ENCODE measurements at places on chromosomes 16 and 17.

- DNase-seq = no peak
These were observed 72.9 kb downstream of the MRM1 start for GRCh38 chr17:36674278-36674650.

GRCh38 chr17:34990921-34991365 is 10.6 kb downstream of the LIG3 start:
- no peak for DNase-seq

- no peak for DNase-seq
These were observed 27.0 kb downstream of the NPTX1 start for GRCh38 chr17:80449194-80449929.

GRCh38 chr17:64259922-64260321 is 3.1 kb downstream of the TEX2 start:
- DNase-seq = no peak

DNA sequence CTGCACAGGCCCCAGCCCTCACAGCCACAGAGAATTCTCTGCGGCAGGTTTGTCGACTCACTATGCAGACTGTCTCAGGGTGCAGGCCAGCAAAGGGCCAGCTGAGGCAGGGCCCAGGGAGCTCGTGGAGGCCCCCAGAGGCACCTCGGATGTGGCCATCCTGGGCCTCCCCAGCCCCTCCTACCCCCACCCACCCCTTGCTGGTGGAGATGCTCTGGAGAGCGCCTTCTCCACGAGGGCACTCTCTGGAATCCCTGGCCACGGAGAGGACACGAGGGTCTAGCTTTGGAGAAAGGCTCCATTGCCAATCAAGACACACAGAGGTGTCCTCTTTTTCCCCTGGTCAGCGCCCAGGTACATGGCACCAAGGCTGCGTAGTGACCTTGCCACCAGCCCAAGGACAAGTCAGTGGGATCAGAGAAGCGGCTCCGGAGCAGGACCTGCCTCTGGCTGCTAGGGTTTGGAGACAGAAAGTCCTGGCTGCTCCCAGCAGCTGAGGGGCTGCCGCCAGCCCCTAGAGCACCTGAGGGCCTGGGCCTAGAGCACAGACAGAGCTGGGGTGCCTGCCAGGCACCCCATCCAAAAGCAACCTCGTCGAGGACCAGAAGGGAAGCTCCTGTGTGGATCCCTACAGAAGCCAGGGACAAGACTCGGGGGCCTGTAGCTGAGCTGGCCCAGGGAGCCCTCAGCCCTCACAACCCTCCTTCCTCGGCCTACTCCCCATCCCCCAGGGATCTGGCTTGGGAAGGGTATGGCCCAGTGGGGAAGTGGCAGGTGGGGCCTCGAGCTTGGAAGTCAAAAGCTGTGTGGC is 18.7 kb downstream of the ARL2BP start:
- no peak for DNase-seq

- DNase-seq = no peak
These were observed 32.8 kb downstream of the GLG1 start for GRCh38 chr16:74574146-74574545.

- DNase-seq = peak; percentile 54
These were observed 6.0 kb upstream of the KCNH6 start for GRCh38 chr17:63516910-63517824.

DNA sequence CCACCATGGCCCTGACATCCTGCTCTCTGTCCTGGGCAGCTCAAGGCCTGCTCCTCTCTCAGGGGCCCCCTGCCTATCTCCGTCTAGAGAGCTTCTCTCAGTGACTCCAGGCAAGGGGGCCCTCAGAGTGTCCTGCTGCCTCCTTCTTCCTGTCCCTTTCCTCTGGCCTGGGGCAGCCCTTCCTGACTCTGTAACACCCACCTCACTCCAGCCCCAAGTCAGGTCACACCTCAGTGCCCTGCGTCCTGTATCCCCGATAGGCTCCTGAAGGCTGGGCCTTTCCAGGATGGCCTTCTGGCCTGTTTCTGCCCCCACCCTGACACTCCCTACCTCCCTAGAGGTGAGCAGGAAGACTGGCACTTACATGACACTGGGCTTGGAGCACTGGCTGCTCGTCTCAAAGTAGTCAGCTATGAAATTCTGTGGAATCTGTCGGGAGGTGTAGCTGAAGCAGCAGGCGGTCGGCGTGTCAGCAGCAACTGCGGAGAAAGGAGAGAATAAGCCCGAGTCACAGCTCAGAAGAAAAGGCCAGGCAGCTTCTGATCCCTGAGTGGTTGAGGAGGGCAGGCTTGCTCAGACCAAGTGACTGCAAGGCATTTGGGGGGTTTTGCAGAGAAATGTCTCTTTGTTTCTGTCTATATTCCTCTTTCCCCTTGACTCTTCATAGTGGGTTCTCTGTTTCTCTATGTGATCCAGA is 976 bp downstream of the CCL3L1 start:
- DNase-seq = no peak

- DNase-seq = no peak
These were observed 253.4 kb upstream of the CNTNAP4 start for GRCh38 chr16:76023835-76024234.

- DNase-seq = no peak
These were observed 674 bp downstream of the C17orf75 start for GRCh38 chr17:32341141-32341856.

DNA sequence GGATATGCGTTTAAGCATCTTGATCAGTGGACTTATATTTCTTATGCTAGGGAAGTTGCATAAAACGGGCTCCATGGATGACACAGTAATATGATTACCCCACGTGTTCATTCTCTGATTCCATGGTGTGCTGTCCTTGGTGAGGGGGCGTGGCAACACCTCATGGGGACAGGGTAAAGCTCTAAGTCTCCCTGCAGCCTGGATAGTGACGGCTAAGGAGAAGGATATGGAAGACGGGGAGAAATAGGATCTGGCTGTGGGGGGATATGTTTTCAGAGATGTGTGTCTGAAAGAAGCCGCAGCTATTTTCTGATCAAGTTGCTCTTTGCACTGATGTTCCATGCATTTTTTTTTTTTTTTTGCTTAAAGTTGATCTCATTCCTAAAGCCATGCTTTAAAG is 84.3 kb downstream of the MARCHF10 start:
- DNase-seq = no peak

GRCh38 chr16:85018529-85019236 is 7.3 kb upstream of the ZDHHC7 start:
- DNase-seq = no peak

GRCh38 chr16:66414891-66415290 is 12.2 kb upstream of the BEAN1 start:
- no peak for DNase-seq

DNA sequence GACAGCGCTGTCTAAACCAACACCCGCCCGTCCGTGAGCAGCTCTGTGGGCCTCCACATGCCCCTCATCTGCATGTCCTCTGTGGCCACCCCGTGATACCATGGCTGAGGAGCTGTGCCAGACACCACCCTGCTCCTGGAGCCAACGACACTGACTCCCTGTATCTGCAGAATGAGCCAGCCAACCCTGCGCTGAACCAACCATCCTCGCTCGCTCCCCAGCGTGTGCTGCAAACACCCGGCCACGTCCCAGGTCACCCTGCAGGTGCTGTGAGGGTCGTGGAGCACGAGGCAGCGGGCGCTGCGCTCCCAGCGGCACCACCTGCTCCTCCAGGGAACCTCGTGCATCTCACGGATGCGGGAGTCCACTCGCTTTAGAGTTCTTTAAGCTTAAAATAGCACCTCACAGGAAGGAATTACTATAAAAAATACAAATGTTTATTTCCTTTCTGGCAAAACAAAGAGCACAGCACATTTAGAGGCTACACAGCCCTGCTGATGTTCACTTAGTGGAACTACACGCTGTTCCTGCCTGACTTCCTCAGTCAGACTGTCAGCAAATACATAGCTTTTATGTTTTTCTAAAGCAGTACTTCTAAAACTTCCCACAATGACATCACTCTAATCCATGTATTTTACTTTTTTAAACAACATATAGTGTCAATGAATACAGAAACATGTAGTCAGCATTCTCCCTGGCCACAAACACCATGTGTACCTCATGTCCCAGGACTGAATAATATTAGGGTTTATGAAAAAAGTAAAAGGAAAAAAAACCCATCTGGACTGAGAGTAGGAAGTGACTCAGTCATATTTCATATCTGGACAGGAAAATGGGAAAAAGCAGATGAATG is 43.5 kb downstream of the MAP1LC3B start:
- no peak for DNase-seq

DNA sequence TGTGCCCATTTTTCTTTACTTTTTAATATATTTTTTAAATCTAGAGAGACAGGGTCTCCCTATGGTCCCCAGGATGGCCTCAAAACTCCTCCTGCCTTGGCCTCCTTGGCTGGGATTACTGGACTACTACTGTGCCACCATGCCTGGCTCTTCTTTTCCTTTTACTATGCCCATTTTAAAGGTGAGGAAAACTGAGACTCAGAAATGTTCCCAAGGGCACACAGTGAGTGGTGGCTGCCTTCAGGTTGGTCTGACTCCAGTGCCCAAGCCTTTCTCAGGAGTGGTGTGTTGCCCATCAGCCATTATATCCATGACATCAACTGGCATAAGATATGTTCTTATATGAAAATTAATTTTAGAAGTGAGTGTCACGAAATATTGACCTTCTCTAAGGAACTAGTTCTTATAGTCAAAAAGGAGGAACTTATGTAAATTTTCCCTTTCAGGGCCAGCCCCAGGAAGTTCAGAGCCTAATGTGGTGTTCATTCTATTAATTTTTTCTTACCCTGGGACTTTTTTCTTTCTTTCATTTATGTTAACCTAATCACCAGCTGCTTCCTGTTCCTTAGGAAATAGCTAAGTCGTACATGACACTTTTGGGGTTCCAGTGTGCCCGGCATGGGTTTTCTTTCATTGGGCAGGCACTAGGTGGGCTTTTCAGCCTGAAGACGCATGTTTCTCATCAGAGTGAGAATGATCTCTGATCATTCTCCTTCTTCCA is 17.9 kb upstream of the SPN start:
- no peak for DNase-seq

- no peak for DNase-seq
These were observed 151.1 kb downstream of the ITFG1 start for GRCh38 chr16:47309581-47310312.

- no peak for DNase-seq
These were observed 1.5 kb upstream of the NQO1 start for GRCh38 chr16:69727916-69728270.

DNA sequence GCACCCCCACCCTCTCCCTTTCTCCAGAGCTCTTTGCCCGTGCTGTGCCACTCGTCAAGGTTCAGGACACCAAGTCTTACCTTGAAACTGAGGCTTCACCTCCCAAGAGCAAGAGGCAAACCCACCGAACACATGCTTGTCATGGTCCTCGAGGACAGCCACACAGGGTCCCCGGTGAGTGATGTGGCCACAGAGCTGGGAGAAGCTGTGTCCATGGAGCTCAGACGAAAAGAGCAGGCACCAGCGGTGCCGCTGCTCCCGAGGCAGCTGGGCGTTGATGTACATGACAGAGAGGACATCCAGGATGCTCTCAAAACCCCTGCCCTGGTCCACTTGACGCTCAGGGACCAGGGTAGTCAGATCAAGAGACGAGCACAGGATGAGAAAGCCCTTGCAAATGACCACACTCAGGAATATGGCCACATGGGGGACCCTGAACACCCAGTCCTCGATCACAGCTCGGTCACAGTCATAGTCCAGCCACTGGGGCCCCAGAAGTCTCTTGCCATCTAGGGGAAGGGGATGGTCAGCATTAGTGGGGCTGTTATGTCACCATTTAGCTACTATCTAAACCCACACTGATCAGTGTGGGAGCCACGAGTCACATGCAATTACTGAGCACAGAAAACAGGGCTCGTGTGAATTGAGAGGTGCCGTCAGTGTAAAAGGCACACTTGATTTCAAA is 17.8 kb downstream of the MEAK7 start:
- no peak for DNase-seq

- no peak for DNase-seq
These were observed 27.8 kb downstream of the PLXDC1 start for GRCh38 chr17:39123627-39124026.

DNA sequence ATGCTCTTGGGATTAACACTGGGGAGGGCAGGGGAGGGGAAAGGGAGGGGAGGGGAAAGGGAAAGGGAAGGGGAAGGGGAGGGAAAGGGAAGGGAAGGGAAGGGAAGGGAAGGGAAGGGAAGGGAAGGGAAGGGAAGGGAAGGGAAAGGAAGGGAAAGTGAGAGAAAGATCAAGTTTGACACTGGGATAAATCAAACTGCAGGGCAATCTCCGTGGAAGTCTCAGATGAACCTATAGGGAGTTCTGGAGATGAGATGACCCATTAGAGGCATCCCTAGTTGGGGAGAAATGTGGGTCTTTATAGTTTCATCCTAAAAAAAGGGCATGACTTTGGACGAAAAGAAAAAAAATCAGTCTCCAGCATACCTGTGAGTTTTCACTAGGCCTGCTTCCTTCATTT is 2.2 kb downstream of the KRTAP4-12 start:
- no peak for DNase-seq

DNA sequence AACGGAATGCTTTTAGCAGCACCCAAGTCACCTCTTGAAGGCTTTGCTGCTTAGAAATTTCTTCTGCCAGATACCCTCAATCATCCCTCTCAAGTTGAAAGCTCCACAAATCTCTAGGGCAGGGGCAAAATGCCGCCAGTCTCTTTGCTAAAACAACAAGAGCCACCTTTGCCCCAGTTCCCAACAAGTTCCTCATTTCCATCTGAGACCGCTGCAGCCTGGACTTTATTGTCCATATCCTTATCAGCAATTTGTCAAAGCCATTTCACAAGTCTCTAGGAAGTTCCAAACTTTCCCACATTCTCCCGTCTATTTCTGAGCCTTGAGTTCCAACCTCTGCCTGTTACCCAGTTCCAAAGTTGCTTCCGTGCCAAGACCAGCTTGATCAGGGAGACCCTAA is 27.4 kb downstream of the TMC6 start:
- no peak for DNase-seq

GRCh38 chr17:7262935-7263800 is 890 bp upstream of the CLDN7 start:
- DNase-seq = no peak

- DNase-seq = no peak
These were observed 5.4 kb downstream of the BANP start for GRCh38 chr16:87956365-87957231.

DNA sequence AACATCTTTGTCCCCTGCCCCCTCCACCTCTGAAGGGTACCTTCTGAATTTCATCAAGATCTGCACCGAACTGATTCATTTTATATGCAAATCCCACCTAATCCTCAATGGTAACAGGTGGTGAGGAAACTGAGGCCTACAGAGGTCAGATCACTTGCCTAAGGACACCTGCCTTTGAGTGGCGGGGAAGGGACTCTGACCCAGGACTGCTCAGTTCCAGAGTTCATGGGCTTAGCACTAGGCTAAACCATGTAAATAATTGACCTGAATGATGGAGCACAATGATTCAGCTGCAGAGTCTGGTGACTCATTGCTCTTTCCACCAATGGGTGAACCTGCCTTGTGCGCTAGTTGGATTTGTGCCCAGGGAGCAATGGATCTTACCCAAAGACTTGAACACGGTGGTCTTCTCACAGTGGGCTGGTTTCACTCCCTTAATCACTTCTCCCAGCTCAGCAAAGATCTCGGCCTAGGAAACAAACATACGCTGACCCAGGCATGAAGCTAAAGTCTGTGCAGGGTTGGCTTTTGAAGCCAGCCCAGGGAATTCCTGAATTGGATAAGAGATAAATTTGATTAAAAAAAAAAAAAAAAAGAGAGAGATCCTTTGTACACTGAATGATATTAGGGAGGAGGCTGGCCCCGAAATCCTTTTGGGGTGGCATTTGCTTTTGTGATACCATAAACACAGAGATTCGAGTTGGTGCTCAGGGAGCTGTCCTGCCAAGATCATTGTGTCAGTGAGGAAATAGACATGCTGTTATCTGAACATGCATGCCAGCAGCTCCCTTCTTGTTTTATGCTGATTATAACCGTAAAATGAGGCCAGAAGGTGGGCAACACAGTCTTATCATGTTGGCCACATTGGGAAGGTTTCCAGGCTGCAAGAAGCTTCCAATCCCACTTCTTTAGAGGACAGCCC is 17.0 kb downstream of the CRYM start:
- peak; percentile 20 for DNase-seq
